ENCODE measurements at places on chromosomes 2 and 18. TPM values are rescaled to one million over a fixed set of nuclear protein-coding genes. Genes with fewer than 3 reads are reported as not detected.

The PTH2R gene
- not detected for total RNA-seq

The RPL37A gene
- 2,984 TPM for total RNA-seq

The LYPD6B gene
- total RNA-seq, result 2.7 TPM

GRCh38 chr2:15729709-15730544, 138.3 kb downstream of the DDX1 start:
- no peak for DNase-seq

DNA sequence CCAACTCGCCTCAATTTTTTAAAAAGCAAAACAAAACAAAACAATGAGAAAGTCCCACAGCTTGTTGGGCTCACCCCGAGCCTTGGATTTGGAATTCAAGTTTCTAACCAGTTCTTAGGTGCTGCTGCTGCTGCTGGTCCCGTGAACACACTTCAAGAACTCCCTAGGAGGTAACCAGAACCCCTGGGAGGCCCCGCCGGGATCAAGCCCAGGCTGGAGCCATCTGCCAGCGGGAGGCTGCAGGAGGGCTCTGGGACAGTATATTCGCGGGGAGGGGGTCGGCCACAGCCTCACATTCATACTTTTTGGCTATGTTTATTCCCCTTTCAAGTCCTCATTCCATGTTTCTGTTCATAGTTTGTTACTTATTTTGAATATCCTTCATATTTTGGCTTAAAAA, 223.4 kb downstream of the TFCP2L1 start:
- no peak for DNase-seq

DNA sequence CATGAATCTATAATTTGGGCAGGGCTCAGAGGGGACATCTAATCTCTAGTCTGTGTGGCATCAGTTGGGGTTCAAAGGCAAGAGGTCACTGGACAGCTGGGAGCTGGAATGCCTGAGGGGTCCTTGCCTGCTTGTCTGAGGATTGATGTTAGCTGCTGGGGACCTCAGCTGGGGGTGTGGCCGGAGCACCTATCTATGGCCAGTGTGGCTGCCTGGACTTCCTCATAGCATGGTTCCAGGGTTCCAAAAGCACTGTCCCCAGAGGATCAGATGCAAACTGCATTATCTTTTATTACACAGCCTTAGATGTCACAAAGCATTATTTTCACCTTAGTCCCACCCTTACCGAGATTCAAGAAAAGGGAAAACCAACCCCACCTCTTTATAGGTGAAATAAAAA, 38.6 kb upstream of the YPEL5 start:
- DNase-seq, result no peak

GRCh38 chr18:51196118-51196810, 1.2 kb downstream of the MEX3C start:
- DNase-seq, result no peak

DNA sequence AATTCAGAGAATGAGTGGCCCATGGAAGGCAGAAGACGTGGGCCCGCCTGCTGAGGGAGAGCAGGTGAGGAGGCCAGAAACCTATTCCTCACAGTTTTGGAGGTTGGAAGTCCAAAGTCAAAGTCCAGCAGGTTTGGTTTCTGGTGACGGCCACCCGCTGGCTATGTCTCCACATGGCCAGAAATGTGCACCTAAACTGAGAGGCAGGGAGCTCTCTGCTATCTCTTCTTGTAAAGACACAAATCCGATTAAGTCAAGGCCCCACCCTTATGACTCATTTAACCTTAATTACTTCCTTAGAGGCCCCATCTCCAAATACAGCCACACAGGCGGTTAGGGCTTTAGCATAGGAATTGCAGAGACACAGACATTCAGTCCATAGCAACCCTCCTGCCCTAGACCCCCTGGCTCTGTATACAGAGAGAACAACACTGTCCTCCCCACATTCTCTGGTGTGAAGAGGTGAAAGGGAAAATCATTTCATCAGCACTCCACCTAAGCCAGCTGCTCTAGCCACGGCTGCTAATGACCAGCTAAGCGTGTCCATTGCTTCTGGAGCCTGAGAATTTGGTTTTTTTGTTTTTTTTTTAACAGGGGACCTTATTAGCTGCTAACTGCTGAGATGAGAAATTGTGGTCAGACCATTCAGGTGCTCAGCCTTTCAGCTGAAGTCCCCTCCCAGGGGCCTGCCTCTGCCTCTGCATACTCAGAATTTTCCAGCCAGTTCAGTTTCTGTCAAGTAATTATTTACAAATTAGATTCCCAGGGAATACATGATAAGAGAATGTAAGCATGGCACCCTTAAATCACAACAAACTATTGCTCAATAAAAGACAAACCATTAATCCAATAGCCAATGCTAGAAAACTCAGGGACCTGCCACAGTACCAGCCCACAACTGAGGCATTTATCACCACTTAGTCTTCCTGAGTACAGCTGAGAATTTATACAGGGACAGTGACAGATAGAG, 368.7 kb upstream of the ID2 start:
- peak; percentile 22 for DNase-seq

- DNase-seq, result no peak
Observed at GRCh38 chr2:207289295-207290018, 123.7 kb upstream of the KLF7 start.

GRCh38 chr2:48597492-48597891, 20.2 kb upstream of the GTF2A1L start:
- DNase-seq, result no peak

DNA sequence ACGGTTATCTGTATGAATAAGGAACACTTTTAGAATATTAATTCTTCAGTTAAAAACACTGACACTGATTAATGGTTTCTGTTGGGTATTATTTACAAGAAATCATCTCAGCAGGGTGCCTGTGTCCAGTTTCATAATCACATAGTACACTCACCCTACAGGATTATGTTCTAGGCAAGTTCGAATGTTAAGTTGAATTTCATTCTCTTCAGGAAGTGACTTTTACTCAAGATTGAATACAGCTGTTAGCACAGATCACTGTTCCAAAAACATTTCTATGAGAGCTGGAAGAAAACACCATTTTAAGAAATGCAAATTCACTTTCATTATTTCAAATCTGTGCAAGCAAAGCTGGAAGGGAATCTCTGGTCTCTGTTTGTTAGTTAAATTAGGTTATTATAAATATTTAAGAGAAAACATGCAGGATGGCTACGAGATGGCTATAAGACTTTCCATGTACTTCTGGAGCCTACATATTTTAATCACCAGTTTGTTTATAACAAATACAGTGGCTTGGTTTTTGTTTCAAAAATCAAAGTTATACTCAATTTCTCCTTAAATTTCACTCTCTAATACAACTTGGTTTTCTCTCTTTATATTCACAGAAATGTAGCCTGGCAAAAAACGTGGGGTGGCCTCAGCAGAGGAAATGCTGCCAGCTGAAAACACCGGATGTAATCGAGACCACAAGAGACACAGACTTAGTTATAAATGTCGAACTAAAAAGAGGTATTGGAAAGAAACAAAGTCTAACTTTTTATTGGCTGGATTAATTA, 65.8 kb downstream of the RBMS1 start:
- no peak for DNase-seq

Measured in epithelial cell of proximal tubule (primary cell).